Adrenal gland (tissue), 19 donors: ENCODE measurements at places on chromosomes 16 and 17. TPM values are rescaled to one million over a fixed set of nuclear protein-coding genes. Genes with fewer than 3 reads are reported as not detected.

MYO15B gene
- 76.0 TPM for total RNA-seq

CES1 gene
- 2.8 TPM for total RNA-seq

FAM171A2 gene
- total RNA-seq: 0.79 TPM

PPY gene
- not detected for total RNA-seq

DNA sequence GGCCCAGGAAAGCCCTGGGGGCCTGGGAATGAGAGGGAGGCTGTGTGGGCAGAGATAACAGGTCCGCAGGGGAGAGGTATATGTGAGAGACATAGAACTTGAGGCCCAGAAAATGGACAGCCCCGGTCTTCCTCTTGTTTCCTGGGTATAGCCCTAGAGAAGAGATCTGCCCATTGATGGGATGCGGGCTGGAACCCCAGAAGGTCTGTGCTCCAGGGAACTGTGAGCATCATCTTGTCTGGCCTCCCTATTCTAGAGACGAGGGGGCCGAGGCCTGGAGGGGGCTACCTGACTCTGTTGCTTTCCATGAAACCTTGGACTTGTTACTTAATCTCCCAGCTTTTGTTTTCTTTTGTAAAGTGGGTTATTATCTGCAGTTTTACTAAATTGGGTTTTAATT lies 53.9 kb downstream of the NKD1 start:
- no peaks in the 10 kb centered on the region for H3K27me3 ChIP-seq
- no peaks in the 10 kb centered on the region for H3K4me1 ChIP-seq
- H3K27ac ChIP-seq: no peak overlapping the region

DNA sequence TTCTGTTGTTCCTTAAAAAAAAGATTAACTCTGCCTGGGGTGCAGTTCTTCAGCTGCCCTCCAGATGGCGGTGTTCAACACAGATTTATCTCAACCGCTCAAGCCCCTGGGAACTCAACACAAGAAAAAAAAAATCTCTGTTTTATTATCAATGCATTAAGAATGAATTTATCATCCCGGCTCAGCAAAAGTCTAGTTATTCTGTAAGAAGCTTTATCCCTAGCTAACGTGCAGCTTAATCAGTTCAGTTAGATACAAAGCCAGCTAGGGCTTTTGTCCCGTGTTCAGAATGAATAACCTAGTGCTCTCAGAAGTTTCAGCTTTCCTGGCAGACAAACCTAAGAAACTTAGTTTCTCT lies 475.9 kb upstream of the CCL2 start:
- no peak overlapping the region for H3K4me3 ChIP-seq
- peak; percentile 58 for DNase-seq
- no peak overlapping the region for H3K27ac ChIP-seq
- H3K4me1 ChIP-seq: no peaks in the 10 kb centered on the region
- no peaks in the 10 kb centered on the region for H3K36me3 ChIP-seq

- no peak overlapping the region for H3K27ac ChIP-seq
- H3K4me1 ChIP-seq: no peaks in the 10 kb centered on the region
- peak; percentile 32 for DNase-seq
- no peak overlapping the region for H3K4me3 ChIP-seq
Observed at GRCh38 chr16:50300942-50301625, 34.7 kb downstream of the ADCY7 start.

DNA sequence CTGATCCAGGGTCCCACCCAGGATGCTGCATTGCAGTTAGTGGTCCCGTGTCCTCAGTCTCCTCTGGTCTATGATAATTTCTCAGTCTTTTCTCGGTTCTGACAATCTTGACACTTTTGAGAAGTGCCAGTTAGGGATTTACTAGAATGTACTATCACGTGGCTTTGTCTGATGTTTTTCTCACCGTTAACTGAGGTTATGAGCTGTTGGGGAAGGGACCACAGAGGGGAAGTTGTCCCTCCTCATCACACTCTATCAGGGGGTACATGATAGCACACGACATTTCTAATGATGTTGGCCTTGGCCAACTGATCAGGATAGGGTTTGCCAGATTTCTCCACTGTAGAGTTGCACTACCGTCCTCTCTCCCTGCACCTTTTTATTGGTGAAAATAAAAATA lies 250.9 kb upstream of the SDK2 start:
- no peak for DNase-seq
- no peaks in the 10 kb centered on the region for H3K27me3 ChIP-seq
- no peaks in the 10 kb centered on the region for H3K36me3 ChIP-seq
- H3K4me1 ChIP-seq: no peaks in the 10 kb centered on the region
- H3K4me3 ChIP-seq: no peak overlapping the region
- H3K27ac ChIP-seq: no peak overlapping the region

- H3K27me3 ChIP-seq: no peaks in the 10 kb centered on the region
- H3K36me3 ChIP-seq: no peaks in the 10 kb centered on the region
- H3K4me3 ChIP-seq: no peak overlapping the region
- H3K4me1 ChIP-seq: peaks cover 31% of the 10 kb centered on the region
Observed at GRCh38 chr17:7858522-7858810, 663 bp downstream of the CYB5D1 start.

DNA sequence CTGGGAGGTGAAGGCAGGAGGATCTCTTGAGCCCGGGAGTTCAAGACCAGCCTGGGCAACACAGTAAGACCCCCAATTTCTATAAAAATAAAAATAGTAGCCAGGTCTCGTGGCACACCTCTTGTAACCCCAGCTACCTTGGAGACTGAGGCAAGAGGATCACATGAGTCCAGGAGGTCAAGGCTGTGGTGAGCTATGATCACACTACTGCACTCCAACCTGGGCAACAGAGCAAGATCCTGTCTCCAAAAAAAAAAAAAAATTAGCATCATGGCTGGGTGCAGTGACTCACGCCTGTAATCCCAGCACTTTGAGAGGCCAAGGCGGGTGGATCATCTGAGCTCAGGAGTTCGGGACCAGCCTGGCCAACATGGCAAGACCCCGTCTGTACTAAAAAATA lies 6.7 kb upstream of the CBX2 start:
- no peak overlapping the region for H3K27ac ChIP-seq
- no peak for DNase-seq
- H3K4me3 ChIP-seq: no peak overlapping the region
- peaks cover 46% of the 10 kb centered on the region for H3K27me3 ChIP-seq
- H3K4me1 ChIP-seq: no peaks in the 10 kb centered on the region
